CD4-positive, alpha-beta T cell treated with Interleukin-4 for 1 hour (primary cell): ENCODE measurements at places on chromosomes 16 and 17.

GRCh38 chr16:56513972-56514371, 5.9 kb downstream of the BBS2 start:
- DNase-seq, result peak; percentile 62

GRCh38 chr17:29977836-29978235, 36.4 kb downstream of the EFCAB5 start:
- DNase-seq, result no peak

- DNase-seq, result no peak
These were observed 31.2 kb downstream of the LYRM9 start for GRCh38 chr17:27862004-27862403.

- DNase-seq, result no peak
These were observed 712 bp upstream of the SPECC1 start for GRCh38 chr17:20008242-20009051.

GRCh38 chr17:57914273-57915142, 40.7 kb downstream of the CUEDC1 start:
- no peak for DNase-seq

GRCh38 chr16:54216688-54217087, 69.9 kb downstream of the IRX3 start:
- DNase-seq, result no peak

DNA sequence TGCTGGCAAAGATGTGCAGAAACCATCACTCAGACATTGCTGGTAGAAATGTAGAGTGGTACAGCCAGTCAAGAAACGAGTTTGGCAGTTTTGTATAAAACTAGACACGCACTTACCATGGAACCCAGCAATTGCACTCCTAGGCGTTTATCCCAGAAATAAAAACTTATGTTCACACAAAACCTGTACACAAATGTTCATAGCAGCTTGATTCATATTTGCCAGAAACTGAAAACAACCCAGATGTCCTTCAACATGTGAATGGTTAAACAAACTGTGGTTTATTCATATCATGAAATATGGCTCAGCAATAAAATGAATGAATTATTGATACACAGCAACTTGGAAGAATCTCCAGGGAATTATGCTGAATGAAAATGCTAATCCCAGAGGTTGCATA, 570.0 kb downstream of the CDH13 start:
- DNase-seq, result no peak

DNA sequence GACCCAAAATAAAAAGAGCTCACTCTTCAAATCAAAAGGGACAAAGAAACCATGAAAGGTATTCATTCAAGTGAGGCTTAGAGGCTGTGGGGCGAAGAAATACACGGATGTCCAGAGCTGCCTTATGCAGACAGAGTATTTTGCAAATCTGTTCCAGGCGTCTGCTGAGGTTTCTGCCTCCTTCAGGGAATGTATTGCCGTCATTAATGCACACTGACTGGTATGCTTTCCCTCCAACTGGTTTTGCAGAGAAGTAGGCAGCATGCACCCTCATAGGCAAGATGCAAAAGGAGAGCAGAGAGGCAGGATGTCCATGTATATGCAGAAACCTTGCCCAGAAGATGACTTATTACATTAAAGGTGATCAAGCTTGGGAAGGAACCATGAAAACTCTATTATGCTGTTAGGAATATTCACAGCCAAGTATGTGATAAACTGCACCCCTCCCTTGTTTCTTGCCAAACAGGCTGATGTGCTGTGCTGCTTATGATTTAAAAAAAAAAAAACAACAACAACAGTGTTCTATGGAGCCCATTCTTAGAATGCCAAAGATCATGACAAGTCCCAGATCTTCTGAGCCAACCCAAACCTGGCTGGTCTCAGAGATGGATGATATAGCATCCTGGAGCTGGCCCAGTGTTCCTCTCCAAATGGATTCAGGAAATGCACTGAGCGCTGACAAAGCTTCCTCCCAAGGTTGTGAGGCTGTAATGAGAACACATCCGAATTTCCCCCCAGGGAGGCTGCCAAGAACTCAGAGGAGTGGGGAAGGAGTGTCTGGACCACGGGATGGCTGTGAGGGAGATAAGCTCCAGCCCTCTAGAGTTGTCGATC, 77.6 kb upstream of the HLF start:
- DNase-seq, result no peak

- DNase-seq, result peak; percentile 63
These were observed 623 bp downstream of the MBTPS1 start for GRCh38 chr16:84115919-84116719.

- no peak for DNase-seq
These were observed 13.0 kb upstream of the MED9 start for GRCh38 chr17:17463821-17464220.
